Fibroblast of villous mesenchyme (primary cell): ENCODE measurements at places on chromosomes 6 and 20. TPM values are rescaled to one million over a fixed set of nuclear protein-coding genes. Genes with fewer than 3 reads are reported as not detected.

WFDC10B gene
- not detected in 2 replicates for total RNA-seq

DNA sequence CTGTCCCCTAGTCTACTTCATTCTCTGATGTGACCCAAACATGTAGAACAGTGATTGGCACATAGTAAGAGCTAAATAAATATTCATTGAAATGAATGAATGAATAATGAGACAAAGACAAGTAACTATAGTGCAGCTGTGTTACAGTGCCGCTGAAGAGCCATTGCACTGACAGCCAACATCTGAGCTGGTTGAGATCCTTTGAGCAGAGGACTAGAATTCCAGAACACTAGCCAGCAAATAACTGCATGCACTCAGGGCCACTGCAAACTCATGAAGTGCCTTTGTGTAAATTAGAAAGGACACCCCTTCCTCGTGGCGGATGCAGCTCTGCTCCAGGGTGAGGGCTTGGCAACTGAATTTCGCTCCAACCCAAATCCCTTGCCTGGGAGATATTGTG is 230.3 kb upstream of the CDYL start:
- no peak for DNase-seq

FNDC1 gene
- under 0.01 TPM in 2 replicates for total RNA-seq

- no peak for DNase-seq
Observed at GRCh38 chr20:35907017-35907701, 47.1 kb downstream of the SCAND1 start.

DNA sequence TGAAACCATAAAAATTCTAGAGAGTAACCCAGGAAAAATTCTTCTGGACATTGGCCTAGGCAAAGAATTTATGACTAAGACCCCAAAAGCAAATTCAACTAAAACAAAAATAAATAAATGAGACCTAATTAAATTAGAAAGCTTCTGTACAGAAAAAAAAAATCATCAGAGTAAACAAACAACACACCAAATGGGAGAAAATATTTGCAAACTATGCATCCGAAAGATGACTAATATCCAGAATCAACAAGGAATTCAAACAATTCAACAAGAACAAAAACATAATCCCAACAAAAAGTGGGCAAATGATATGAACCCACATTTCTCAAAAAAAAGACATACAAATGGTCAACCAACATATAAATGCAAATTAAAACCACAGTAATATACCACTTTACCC is 242.6 kb upstream of the CDYL start:
- peak; percentile 12 for DNase-seq

GRCh38 chr6:128886706-128887105 is 3.8 kb downstream of the LAMA2 start:
- DNase-seq = no peak

DNA sequence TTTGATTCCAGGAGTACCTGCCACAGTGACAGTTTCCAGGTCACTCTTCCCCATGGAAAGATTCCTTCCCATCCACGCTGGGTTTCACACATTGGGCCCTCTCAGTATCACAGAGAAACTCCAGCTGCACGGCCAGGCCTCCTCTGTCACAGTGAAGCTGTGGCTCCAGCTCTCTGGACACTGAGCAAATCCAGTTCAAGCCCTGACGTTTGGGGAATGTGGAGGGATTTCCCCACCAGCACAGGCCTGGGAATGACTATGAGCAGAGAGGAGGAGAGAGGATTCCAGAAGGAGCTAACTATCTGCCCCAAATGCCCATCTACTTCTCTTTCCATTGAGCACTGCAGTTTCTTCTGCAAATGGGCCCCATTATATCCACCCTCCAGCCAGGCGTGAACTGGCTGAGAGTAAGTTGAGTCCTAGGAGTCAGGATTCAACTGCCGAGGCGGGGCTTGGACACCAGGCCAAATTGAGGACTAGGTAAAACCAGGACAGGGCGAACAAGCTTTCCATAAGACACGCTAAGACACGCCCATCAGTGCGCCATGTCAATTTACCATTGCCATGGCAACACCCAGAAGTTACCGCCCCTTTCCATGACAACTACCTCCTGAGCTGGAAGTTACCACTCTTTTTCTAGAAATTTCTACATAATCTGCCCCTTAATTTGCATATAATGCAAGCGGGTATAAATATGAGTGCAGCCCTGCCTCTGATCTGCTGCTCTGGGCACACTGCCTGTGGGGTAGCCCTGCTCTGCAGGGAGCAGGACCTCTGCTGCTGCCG is 9.2 kb upstream of the BNIP5 start:
- no peak for DNase-seq

TFAP2C gene
- 13.5 and 18.1 TPM in 2 replicates for total RNA-seq

- no peak for DNase-seq
Observed at GRCh38 chr6:105045526-105045925, 88.6 kb downstream of the LIN28B start.

DNA sequence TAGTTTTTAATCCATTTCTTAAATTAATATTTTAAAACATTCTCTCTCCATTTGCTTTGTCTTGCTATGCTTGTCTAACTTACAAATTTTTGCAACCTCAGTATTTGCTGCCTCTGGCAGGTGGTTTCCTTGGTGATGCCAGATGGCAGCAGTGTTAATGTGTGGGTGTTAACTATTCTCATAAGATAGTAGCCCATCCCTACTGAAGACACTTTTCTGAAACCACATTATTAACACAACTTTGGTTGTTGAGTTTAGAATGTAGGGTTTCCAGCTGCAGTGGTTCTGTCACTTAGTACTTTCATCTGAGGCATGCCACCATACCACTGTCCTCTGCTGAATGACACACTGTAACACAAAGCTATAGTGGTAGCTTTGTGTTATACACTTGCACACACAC is 75.1 kb downstream of the MYO6 start:
- DNase-seq = no peak

MYB gene
- total RNA-seq = 0.32 and 0.43 TPM in 2 replicates

GRCh38 chr20:58944610-58945009 is 36.4 kb upstream of the NELFCD start:
- DNase-seq = no peak

GRCh38 chr20:31842471-31843157 is 2.8 kb downstream of the FOXS1 start:
- peak; percentile 81 for DNase-seq

DNA sequence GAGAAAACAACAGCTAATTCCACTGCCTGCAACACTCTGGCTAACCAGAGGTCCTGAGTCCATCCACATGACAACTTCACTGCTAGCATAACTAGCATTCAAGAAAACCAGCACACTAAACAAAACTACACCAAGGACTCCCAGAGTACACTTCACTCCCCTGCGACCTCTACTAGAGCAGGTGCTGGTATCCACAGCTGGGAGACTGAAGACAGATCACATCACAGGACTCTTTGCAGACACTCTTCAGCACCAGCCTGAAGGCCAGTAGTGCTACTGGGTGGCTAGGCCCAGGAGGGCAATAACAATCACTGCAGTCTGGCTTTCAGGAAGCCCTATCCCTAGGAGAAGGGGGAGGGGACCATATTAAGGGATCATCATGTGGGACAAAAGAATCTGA is 54.4 kb upstream of the MYB start:
- no peak for DNase-seq

KCNG1 gene
- total RNA-seq = 3.0 and 22.9 TPM in 2 replicates

FAM209B gene
- total RNA-seq = not detected in 2 replicates

- no peak for DNase-seq
Observed at GRCh38 chr6:148348335-148348734, 5.7 kb downstream of the SASH1 start.

GRCh38 chr6:119241111-119241465 is 108.5 kb downstream of the MAN1A1 start:
- DNase-seq = peak; percentile 94

DNA sequence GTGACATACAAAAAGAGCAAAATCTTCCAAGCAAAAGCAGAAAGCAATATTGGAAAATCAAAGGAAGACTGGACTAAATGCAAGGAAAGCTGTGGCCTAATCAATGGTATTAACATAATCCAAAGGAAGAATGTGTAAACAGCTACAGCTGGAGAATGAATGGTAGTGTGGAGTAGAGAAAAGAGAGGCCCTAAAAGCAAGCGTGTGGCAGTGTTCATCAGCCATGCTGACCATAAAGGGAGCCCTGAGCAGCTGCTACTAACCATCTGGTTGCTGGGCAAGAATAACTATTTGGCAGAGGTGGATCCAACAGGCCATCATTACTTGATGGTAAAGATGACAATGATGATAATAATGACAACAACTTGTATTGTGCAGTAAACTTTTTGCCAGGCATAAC is 148.5 kb upstream of the BEND6 start:
- peak; percentile 34 for DNase-seq

DNA sequence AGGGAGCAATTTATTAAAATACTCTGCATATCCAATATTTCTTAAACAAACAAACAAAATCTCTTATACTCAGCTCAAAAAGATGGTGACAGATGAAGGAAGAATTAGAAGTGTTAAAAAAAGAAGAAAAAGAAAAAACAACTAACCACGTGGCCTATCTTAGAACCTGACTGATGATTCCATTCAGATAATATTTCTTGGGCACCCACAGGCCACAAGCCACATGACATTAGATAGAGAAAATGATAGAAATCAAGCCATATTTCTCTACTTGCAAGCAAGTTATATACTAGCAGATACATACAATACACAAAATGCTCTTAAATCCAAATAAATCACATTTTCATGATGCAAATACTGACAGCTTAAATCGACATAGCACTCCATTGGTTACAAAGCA is 14.5 kb upstream of the RAMACL start:
- DNase-seq = no peak

CPXM1 gene
- 7.4 and 10.8 TPM in 2 replicates for total RNA-seq

DNA sequence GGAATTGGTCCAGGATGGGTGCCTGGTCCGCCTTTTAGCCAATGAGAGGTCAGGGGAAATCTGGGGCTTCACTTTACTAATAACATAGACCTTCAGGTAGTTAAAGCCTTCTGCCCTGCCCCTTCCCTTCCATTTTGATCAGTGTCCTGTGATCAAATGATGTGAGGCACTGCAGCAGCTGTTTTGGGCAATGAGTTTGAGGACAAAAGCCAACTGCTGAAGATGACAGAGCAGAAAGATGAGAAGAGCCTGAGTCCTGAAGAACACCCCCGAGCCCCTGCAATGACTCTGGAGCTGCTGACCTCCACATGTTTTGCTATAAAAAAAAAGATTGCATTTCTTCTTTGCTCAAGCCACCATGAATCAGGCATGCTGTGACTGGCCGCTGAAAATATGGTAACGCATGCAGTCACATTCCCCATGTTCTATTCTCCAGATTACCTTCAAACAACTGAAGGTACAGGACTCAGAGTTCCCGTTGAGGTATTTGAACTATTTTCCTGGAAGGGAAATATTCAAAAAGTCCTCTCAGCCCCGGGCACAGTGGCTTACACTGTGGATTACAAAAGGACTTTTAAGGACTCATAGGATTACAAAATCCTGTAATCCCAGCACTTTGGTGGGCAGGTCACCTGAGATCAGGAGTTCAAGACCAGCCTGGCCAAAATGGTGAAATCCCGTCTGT is 45.7 kb upstream of the B4GALT5 start:
- no peak for DNase-seq

DNA sequence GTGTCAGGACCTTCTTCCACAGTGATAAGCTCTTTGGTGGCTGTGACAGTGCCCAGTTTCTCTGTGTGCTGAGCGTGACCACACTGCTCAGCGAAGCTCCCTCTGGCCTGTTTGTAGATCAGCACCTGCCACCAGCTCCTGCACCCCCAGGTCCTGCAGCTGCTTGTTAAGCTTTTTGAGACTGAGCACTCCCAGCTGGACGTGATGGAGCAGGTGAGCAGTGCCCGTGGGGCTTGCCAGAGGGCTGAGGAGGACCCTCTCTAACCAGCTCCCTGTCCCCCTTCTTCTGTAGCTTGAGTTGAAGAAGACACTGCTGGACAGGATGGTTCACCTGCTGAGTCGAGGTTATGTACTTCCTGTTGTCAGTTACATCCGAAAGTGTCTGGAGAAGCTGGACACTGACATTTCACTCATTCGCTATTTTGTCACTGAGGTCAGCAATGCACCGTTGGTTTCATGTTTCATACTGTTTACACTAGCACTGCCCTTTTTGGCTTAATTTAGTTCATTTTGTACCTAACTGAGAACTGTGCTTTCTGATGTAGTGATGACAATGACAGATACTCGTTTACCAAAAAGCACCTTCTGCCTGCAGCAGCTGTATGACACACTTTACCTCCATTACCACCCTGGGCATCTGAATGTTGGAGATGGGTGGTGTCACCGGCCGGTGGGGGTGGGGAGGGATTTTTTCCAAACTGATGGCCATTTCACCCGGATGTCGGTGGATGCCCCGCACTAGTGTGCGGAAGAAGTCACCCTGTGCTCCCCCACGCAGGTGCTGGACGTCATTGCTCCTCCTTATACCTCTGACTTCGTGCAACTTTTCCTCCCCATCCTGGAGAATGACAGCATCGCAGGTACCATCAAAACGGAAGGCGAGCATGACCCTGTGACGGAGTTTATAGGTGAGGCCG is 12.5 kb downstream of the NELFCD start:
- no peak for DNase-seq

DNA sequence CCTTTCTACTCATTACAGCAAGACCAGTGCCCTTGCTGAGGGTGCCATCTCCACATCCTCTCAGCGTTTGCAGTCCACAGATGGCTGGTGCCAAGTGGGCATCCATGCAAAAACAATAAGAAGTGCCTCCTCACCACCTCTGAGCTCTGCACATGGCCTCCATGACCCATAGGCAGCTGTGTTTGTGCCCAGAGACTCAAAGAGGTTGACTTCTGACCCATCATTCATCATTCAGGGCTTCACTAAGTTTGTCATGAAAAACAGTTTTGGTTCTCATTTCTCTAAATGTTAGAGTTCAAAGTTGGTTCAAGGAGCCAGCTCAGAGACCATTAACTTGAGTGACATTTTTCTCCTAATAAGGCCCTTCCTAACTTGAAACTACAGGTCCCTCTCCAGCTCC is 512.6 kb upstream of the MAP3K7 start:
- DNase-seq = no peak

GRCh38 chr6:72035486-72035885 is 149.1 kb downstream of the RIMS1 start:
- DNase-seq = no peak

DNA sequence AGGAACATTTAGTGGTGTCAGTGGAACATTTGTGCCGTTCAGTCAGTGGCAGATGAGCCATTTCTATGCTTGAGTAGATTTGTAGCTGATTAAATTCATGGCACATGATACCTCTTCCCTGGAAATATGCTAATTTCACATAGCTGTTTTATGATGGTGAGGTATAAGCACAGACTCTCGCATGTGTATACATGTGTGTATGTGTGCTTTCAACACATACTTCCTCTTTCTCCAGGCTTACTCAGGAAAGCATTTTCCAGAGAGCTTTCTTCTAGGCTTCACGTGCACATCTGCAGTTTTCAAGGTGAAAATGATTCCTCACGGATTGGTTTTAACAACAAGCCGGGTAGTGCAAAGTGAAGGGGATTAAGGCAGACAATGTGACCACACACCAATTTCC is 396.5 kb downstream of the HDGFL1 start:
- no peak for DNase-seq

DNA sequence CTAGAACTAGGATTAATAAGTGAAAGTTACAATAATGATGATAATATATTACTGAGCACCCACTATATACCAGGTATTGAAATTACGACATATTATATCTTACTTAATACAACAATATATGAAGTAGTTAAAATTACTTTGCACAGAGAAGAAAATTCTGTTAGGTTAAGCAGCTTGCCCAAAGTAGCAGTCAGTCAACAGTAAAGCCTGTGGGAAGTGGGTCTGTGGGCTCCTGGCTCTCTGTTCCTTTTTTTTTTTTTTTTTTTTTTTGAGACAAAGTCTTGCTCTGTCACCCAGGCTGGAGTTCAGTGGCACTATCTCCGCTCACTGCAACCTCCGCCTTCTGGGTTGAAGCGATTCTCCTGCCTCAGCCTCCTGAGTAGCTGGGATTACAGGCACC is 4.8 kb upstream of the GTF2H4 start:
- DNase-seq = no peak

CST4 gene
- 0.32 TPM in 1 of 2 replicates, not detected in the other for total RNA-seq
